Stimulated activated CD4-positive, alpha-beta T cell treated with anti-CD3 and anti-CD28 coated beads, Interleukin-1b, Interleukin-23, amount 100 ng/mL, for 1 hour (primary cell): ENCODE measurements at places on chromosomes 2 and 18.

DNA sequence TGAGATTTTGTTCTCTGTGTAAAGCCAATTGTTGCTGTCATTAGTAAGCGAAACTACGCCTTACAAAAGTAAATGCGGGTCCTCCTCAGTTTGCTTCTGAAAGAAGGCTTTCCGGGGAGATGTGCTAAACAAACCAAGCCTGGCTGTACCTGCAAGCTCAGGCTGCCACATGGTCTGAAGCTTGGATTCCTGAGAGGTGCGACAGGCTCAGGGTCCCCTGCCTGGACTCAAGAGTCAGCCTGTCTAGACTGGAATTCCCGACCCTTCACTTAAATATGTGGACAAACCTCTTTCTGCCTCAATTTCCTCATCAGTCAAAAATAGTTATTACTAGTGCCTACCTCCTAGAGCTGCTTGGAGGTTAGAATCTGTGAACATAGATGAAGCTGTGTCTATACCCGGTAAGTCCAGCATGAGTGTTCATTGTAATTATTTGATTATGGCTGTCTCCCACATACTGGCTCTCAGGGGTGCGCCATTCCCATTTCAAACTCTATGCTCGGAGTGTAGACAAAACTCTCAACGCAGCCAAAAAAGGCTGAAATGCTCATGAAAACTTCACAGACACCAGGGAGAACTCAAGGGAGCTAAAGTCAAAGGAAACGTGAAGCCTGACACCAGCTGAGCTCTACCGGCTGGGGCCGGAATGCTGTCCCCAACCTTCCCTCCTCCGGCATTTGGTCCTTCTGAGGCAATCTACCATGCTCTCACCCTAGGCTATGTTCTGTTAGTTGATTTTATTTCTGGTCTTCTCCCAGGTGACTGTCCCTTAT, 31.4 kb downstream of the SOWAHC start:
- no peak for DNase-seq

DNA sequence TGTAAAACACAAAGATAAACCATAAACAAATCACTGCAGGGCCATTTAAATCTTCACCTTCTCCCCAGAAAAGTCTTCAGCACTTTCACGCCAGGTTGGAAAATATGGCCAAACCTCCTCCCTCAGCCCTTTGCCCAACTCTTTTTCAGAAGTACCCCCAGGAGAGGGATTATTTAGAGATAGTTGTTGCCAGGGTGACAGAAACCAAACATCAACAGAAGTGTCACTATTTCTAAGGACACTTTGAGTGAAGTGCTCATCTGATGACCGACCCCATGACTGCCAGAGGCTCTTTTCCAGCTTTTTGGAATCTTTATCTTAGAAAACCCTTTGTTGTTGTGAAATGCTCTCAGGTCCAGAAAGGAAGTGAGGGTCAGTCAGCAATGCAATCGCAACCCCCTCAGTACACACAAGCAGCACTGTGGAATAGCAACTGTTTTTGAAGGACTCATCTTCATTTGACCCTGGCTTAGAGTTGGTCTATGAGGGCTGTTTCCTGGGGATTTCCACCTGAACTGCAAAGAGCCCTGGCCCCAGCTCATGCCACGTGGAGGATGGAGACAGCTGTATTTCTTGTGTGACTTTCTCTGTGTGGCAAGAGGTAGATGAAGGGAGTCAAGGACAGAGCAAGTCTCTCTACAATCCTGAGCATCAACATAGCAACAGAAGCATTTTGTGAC, 114.0 kb upstream of the STON1 start:
- DNase-seq: no peak

GRCh38 chr18:59907660-59908059, 7.9 kb downstream of the PMAIP1 start:
- no peak for DNase-seq

DNA sequence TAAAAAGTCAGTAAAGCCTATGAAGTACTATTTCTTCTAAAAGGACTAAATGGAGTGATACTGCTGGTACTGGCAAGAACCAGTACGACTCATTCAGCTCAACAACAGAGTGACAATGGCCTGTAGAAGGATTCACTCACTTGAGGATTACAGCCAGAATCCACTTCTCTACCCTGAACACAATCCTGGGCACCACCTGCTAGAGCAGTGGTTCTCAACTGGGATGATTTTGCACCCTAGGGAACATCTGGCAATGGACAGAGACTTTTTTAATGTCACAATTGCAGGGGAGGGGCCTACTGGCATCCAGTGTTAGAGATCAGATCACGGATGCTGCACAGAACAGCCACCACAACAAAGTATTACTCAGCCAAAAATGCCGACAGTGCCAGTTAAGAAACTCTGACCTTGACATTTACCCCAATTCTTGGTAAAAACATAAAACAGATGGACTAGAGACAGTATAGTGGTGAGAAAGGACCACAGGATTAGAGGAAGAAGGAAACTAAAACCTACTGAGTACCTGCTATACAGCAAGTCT, 5.0 kb downstream of the SPIRE1 start:
- DNase-seq: no peak

DNA sequence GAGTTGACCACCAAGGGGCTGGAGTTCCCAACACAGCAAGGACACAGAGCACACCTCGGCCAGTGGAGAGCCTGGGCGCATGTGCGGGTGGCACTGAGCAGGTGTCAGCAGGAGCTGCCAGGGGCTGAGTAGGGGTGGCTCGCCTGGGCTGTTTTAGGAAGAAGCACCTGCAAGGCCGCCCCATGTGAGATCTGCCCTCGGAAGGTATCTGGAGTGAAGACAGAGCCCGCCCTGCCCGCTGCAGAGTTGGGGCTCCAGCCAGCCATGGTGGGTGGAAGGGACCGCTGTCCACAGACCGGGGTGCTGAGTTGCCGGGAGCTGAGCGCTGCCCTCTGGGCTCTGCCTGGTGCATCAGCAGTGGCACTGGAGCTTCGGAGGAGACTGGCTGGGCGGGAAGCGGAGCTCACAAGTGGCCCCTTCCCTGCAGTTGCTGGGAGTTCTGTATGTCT, 35.2 kb downstream of the MTERF4 start:
- DNase-seq: no peak

GRCh38 chr18:74569401-74569800, 28.3 kb upstream of the ZNF407 start:
- DNase-seq: no peak

DNA sequence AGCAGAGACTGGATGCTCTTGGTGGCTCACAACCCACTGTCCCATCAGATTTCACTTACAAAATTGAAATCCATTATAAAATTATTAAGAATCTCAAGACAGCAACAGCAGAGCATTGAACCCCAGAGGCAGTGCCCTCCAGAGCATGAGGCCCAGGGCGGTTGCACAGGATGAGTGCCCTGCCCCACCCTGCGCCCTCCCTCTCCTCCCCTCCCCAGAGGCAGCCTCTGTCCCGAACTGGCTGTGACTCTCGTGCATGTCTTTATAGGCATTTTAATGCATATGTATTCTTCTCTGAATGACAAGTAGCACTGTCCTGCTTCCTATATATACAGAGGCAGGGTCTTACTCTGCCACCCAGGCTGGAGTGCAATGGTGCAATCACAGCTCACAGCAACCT, 10.4 kb downstream of the MFSD2B start:
- no peak for DNase-seq

- no peak for DNase-seq
Measured at GRCh38 chr18:79657342-79657996, 22.1 kb upstream of the CTDP1 start.

GRCh38 chr2:30679426-30680088, 127.7 kb downstream of the CAPN13 start:
- no peak for DNase-seq

DNA sequence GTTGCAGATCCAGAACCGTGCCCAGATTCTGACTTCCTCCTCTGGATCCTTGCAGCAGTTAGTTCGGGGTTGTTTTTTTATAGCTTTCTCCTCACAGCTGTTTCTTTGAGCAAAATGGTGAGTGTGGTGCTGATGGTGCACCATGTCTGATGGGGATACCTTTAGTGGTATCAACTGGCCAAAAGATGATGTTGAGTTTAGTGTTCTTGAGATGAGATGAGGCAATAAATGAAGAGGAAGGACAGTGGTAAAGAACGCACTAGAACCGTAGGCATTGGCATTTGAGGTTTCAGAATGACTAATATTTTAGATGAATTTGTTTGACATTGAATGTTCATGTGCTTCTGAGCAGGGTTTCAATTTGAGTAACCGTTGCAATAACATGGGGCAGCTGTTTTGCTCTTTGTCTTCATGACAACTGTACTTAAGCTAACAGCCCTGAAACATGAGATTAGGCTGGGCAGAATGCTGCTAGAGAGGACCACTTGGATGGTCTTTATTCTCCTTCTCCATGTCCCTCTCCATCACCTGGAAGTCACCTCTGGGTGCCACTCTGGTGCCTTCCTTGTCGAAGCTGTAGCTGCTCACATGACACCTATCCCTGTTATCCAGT, 3.9 kb downstream of the CTLA4 start:
- DNase-seq: no peak

DNA sequence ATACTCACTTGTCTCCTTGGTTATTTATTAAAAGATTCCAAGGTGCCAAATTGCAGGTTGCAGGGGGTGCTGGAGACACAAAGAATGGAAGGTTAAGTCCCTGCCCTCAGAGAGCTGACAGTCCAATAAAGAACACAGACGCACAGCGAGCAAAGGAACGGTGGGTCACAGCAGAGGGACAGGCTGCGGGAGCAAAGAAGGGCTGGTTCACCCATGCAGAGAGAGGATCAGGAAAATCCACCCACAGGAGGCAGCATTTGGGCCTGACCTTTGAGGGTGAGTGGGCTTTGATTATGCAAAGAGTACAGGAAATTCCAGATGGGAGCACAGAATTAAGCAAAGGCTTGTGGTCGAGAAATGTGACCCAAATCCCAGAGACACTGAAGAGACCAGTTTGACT, 45.0 kb downstream of the ZBTB7C start:
- DNase-seq: no peak

- DNase-seq: no peak
Measured at GRCh38 chr2:57899898-57900297, 146.7 kb upstream of the VRK2 start.

GRCh38 chr2:126761981-126762878, 106.3 kb downstream of the GYPC start:
- no peak for DNase-seq

- no peak for DNase-seq
Measured at GRCh38 chr2:236688157-236688556, 118.5 kb downstream of the ACKR3 start.

DNA sequence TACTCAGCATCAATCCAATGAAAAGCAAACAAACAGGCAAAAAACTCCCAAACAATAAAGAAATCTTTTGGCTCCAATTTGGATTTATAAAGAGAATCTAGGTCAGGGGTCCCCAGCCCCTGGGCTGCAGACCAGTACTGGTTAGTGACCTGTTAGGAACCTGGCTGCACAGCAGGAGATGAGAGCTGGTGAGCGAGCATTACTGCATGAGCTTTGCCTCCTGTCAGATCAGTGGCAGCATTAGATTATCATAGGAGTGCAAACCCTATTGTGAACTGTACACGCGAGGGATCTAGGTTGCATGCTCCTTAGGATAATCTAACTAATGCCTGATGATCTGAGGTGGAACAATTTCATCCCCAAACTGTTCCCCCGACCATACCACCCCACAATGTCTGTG, 102.2 kb downstream of the KIAA1328 start:
- no peak for DNase-seq

DNA sequence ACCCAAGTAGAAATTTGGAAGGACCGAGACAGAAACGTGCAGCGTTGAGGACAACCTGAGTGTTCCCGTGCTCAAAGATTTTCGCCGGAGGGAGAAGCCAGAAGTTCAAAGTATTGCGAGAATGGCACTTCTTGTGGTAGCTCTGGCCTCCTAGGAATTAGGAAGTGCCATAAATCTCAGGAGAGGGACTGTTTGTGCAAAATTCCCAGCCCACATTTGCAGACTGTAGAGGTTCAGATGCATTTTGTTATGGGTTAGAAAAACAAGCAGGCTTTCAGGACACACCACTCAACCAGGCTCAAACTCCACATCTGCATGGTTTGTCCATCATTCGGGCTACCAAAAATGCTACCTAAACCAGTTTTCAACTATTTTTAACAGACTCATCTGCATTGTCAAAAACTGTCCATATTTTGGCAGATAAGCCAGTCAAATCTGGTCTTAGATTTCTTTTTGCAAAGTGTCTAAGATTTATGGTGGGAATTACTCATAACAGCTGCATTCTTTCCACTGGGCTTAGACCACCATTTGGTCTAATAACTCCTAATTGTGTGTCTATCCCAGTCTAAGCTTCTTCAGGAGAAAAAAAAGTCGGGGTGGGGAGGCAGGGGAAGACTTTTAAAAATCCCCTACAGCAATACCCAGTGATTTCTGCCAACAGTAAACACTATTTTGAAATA, 422.9 kb downstream of the ARHGAP15 start:
- DNase-seq: no peak

GRCh38 chr2:205187731-205188130, 494.6 kb upstream of the NRP2 start:
- no peak for DNase-seq

DNA sequence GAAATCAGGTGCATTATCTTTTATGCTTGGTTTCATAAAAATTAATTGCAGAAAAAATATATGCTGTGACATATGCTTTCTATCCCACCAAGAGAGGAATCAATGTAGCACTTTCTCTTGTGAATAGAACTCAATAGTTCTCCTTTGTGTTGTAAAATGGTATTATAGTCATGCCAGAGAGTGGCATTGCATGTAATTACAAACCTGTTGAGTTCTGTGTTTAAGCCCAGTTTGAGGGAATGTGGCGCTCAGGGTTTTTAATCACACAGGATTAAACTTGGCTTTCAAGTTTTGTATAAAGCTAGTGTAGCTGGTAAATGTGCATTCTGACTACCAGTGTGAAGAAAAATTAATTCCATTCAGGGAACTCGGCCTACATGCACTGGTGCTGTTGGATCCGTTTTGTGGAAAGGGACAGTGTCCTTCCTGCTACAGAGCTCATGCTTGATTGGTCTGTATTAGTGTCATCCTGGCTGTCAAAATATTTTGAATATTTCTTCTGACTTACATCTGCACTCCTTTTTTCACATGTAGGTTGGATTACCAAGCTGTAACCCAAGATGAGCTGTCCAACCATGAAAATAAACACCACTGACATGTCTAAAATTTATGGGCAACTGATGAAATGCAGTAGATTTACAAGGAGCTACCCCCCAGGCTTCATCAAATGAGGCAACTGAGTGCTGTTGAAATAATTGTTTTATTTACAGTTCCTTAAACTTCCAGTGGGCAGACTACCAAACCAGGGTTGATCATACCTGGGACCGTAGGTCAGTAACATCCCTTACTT, 80.3 kb downstream of the SLC4A3 start:
- DNase-seq: no peak

DNA sequence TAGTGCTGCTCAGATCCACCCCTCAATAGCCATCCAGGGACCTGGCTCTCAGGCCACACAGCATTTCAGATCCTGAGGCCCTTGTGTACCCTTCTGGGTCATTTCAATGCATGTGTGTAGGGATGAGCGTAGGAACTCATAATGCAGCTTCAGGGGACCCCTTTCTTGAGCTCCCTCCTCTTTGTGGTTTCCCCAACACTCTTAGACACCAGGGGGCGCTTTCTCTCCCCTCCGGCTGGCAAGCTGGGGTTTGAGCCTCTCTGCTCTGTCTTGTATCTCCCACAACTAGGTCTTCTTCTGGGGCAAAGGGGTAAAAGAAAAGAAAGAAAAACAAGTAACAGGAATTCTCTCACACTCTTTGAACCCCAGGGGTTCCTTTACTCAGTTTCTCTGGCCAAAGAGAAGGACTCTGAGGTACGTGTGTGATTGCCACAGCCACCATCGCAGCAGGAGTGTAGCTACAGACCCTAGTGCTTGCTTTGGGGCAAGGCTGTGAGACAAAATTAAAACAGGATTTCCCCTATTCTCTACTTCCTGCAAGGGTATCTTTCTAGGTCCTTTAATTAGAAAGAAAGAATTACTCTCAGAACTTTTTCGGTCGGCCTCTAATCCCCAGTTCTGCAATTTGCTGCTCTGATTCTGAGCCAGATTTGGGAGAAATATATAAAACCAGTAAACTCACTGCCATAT, 38.0 kb downstream of the CABYR start:
- peak; percentile 22 for DNase-seq
